ENCODE measurements at places on chromosomes 12 and 14.

GRCh38 chr14:60705100-60705499 lies 19.1 kb downstream of the SIX4 start:
- DNase-seq = no peak

- no peak for DNase-seq
Observed at GRCh38 chr12:39892146-39892545, 213.7 kb downstream of the SLC2A13 start.

DNA sequence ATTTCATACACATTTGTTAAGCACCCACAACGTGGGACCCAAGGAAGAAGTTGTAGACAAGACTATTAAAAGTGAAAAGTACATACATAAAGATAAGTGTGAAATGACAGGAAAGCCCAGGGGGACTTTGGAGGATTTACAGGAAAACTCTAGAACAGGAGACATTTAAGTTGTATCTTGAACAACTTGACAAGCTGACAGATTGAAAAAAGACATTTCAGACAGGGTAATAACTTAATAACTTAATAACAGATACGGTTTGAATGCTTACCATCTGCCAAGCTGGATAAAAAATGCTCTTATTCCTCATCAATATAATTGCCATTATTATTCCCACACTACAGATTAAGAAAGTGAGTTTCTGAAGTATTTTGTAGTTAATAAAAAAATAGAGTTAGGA lies 229.7 kb upstream of the SYT10 start:
- DNase-seq = no peak

DNA sequence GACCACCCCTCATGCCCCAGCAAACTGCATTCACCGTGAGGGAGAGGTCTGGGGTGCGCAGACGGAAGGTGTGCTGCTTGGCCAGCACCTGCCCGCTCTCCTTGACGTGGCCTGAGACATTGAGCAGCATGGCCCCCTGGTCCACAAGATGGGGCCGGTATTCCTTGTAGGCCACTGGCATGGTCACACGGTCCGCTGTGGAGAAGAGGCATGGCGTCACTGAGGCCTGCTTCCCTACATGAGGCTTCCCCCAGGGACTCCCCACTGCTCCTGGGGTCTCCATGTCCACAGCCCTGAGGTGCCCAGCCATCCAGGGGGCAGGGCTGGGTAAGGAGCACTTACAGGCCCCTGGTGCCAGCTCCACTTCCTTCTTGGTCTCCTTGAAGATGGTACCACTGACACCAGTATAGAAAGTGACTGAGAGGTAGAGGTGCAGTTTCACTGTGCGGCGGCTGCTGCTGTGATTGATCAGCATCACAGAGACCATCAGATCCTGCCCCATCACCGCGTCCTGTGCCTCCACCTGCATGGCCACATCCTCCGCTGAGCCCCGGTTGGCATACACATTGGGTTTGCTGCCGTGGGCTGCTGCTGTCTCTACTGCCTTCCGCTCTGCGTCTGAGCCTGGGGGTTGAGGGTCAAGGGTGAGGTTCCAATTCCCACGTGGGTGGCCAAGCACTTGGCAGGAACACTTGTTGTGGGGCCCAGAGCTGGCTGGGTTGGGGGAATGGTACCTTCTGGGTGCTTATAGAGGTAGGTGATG lies 8.2 kb downstream of the TGM1 start:
- DNase-seq = no peak

GRCh38 chr14:104460791-104461651 lies 118.5 kb upstream of the C14orf180 start:
- no peak for DNase-seq

DNA sequence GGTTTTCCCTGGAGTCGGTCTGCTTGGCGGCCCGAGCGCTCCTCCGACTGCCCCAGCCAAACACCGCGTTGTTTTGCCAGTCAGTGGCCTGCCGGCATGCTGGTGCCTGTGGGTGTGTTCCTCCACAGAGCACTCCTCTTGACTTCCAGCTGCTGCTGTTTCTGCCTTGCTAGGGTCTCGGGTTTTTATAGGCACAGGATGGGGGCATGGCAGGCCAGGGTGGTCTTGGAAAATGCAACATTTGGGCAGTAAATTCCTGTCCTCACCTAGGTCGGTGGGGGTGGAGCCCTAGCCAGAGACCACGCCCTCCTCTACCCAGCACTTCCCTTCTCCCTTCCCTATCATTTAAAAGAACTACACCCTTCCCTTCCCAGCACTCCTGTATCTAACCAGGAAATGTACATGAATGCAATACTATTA lies 34.7 kb upstream of the VASH1 start:
- DNase-seq = no peak

- DNase-seq = peak; percentile 50
Observed at GRCh38 chr12:55142669-55143565, 16.7 kb downstream of the OR9K2 start.

GRCh38 chr14:77005559-77005958 lies 22.9 kb downstream of the IRF2BPL start:
- DNase-seq = no peak

- no peak for DNase-seq
Observed at GRCh38 chr12:117456076-117456475, 94.7 kb upstream of the NOS1 start.
